ENCODE measurements at places on chromosomes 1 and 21.
A peak's percentile ranks its signal among the peaks of the same experiment; 100 is the strongest.

DNA sequence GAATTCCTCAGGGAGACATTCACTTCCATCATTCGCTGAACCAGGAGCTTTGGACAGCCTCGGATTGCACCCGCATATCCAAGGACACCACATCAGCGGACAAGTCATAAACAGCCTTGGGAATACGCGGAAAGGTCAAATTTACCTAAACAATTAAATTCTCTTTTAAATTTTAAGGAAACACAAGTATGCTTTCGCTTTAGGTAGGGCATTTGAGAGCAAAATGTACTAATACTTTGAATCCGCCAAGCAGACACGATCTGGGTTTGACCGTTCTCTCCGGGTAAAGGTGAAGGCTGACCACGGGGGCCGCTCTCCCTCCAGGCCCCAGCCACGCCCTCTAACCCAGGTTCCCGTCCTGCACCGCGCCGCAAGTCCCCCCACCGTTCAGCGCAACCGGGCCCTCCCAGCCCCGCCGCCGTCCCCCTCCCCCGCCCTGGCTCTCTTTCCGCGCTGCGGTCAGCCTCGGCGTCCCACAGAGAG, 479 bp upstream of the ACADM start:
- peak; percentile 77 for DNase-seq

- DNase-seq: no peak
Observed at GRCh38 chr1:110218739-110219138, 8.6 kb downstream of the KCNC4 start.

GRCh38 chr1:185568155-185569123, 165.8 kb upstream of the HMCN1 start:
- DNase-seq: no peak

DNA sequence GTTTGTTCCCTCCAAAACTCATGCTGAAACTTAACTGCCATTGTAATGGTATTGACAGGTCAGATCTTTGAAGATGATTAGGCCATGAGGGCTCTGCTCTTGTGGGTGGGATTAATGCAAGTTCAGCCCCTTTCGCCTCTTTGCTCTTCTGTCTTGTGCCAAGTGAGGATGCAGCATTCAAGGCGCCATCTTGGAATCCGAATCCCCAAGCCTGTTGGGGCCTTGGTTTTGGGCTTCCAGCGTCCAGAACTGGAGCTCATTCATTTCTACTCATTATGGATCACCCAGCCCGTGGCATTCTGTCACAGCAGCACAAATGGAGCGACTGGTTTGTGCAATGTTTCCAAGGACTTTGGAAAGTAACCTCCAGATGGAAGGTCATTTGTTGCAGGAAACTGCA, 5.6 kb downstream of the TTC34 start:
- DNase-seq: no peak

GRCh38 chr1:182835806-182836205, 3.3 kb upstream of the DHX9 start:
- no peak for DNase-seq

GRCh38 chr1:177872308-177872900, 97.5 kb downstream of the SEC16B start:
- DNase-seq: no peak

GRCh38 chr1:244074559-244075171, 23.6 kb downstream of the ZBTB18 start:
- DNase-seq: no peak

GRCh38 chr1:92926873-92927272, 34.4 kb downstream of the DIPK1A start:
- no peak for DNase-seq

GRCh38 chr1:182978151-182978853, 25.3 kb upstream of the SHCBP1L start:
- no peak for DNase-seq

GRCh38 chr21:32206631-32207405, 72.0 kb downstream of the MIS18A start:
- DNase-seq: no peak

- no peak for DNase-seq
Observed at GRCh38 chr1:169860187-169860586, 33.5 kb downstream of the SCYL3 start.

- no peak for DNase-seq
Observed at GRCh38 chr1:41766546-41766945, 152.2 kb downstream of the HIVEP3 start.

- DNase-seq: no peak
Observed at GRCh38 chr1:201495551-201496295, 11.2 kb downstream of the CSRP1 start.

- no peak for DNase-seq
Observed at GRCh38 chr1:201758499-201759050, 70.4 kb upstream of the IPO9 start.

DNA sequence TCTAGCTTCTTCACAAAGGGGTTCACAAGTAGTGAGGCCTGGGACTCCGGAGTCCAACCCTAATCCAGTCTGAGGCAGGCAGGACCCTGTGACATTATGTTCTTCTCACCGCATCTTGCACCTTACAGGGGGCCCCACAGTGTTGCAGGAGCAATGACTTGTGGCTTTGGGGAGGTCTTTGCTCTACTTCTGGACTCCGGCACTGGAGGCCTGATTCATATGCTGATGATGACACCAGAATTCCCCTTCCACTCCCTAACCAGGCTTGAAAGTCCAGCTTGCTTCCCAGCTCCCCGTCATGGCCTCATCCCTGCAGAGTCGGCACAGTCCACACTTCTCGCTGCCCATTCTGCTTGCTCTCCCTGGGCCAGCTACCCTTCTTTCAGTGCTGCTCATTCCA, 96.3 kb upstream of the SLC44A3 start:
- DNase-seq: no peak

DNA sequence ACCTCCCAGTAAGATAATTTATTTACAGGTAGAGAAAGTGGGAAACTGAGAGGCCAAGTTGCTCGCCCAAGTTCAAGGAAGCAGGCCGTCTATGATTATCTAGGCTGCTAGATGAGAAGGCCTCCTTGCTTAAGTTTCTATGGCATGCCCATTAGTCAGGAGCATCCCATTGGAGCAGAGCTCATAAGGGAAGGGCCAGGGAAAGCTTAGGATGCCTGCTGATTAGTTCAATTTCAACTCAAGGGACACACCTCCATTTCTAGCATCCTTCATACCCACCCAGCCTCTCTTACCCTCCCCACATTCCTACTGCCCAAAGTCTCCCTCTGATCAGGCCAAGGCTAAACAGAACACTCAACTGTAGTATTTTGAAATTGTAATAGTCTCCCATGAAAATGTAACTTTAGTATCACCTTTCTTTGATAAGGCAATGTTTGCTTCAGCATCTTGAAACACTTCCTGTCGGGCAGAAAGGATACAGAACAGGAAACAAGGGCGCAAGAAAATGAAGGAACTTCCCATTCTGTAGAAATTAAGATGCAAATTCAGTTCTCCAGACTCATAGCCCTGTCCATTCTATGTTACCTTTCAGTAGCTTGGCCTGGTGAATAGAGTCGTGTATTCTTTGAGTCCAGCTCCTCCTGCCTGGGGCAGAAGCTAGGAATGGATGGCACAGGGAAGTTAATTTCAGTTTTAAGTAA, 46.3 kb upstream of the TARBP1 start:
- DNase-seq: no peak

GRCh38 chr1:67264899-67265298, 42.8 kb upstream of the IL12RB2 start:
- DNase-seq: no peak

DNA sequence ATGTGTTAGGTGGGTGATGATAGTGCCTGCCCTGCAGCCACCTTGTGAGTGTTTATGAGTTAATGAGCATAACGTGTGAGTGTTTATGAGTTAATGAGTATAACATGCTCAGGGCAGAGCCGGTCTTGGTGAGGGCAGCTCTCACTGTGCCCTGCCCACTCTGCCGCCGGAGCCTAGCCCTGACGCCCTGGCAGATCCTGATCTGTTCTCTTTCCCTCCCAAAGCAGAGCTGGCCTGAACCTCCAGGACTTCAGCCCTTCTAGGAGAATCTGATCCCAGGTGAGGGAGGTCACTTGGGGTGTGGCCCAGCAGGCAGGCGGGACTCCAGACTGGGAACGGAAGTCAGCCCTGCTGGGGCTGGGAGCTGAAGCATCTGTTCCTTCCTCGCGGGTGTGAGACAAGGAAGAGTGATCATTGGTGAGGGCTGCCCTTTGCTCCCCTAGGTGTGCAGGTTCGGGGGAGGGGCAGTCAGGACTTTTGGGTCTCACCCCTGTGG, 5.7 kb downstream of the FBLIM1 start:
- no peak for DNase-seq

- DNase-seq: no peak
Observed at GRCh38 chr1:75668813-75669212, 55.7 kb upstream of the ACADM start.

- no peak for DNase-seq
Observed at GRCh38 chr1:33222381-33222780, 33.9 kb upstream of the ZNF362 start.

Measured in activated CD4-positive, CD25-positive, alpha-beta regulatory T cell treated with anti-CD3 and anti-CD28 coated beads, Interleukin-2, amount 50 U/mL, for 72 hours (primary cell).